ENCODE measurements at places on chromosomes 1 and 21.

DNA sequence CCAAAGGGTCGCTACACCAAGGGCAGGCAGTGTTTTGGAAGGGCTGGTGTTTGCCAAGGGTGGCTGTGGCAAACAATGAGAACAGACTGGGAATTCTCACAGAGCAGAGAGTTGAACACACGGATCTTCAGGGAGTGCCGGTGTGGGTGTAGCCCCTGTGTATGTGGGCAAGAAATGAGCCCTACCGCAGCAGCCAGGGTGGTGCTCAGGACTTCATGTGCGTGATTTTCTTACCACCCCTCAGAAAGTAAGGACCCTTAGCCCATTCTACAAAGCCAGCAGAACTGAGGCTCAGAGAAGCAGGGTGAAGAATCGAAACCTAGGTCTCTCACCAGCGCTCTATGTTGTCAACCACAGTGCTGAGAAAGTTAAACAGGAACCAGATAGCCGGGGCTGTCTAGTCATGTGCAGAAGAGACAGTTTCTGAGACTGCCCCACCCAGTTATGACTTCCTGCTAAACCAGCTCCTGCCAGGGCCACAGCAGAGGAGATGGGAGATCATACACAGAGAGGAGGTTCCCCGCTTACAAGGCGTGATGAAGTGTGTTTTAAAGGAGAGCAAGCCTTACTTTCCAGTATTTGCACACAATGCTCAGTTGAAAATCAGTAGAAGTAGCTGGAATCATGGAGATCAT, 21.9 kb upstream of the MORC3 start:
- no peak for DNase-seq

DNA sequence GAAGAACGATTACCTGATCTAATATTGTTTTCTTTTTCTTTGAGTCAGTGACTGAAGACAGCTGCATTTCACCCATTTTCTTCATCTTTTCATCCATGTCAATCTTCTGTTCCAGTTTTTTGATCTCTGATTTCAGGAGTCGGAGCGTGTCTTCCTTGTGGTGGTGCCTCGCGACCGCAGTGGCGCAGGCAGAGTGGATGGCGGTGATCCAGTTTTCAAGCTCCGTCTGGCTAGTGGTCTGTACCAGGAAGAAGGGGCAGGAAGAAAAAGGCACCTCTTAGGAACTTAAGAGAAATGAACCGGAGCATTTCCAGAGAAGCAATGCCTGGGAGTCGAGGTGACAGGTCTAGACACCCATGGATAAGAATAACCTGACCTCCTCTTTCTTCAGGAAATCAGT, 118.3 kb downstream of the TIAM1 start:
- DNase-seq, result no peak

DNA sequence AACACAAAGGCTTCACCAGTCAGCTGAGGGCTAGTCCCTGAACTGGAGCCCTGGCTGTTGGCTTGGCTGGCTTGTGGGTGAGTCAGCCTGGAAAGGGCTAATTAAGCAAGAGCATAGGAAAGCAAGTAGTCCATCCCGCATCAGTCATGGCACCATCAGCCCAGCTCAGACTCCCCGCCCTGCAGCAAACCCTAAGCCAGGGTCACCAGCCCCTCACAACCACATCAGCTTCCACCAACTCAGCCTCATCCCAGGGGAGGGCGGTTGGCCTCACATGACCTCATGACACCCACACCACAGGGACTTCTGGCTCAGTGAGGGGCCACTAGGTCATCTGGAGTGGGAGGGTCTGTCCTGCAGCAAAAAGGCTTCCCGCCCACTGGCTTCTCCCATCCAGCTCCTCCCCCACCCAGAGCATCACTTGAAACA, 7.0 kb upstream of the SPATC1L start:
- peak; percentile 42 for DNase-seq

GRCh38 chr1:19866758-19867157, 15.4 kb upstream of the OTUD3 start:
- no peak for DNase-seq

DNA sequence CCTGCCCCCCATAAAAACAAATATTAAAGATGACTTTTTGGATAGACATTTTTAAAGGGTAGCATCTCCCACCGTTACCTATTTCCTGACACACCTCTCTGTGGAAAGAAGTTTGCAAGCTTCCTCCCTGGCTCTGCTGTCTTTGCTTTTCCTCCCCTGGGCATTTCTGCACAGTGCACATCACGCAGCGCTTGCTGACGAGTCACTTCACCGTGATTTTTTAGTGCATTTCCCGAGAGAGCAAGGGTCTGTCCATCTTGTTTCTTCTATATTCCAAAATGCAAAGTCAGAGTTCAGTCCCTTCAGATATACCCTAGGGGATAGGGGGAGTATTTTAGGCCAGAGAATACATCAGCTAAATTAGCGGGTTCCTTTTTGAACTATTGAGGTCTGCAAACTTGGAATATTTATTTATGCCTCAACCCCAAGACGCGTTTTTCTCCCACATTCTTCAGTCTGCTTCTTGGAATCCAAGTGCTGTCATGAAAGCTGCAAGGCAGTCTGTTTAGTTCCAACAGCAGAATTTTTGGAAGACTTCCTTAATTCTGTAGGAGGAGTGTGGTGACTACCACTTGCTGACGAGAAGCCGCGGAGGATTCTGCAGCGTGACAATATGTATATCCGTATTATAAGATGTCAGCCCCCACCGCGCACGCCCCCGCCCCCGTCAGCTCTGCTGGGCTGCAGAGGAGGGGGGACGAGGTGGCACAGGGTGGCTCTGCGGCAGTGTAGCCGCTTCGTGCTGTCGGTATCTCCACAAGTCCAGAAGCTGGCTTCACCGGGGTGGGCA, 22.4 kb downstream of the SMYD2 start:
- DNase-seq, result no peak

DNA sequence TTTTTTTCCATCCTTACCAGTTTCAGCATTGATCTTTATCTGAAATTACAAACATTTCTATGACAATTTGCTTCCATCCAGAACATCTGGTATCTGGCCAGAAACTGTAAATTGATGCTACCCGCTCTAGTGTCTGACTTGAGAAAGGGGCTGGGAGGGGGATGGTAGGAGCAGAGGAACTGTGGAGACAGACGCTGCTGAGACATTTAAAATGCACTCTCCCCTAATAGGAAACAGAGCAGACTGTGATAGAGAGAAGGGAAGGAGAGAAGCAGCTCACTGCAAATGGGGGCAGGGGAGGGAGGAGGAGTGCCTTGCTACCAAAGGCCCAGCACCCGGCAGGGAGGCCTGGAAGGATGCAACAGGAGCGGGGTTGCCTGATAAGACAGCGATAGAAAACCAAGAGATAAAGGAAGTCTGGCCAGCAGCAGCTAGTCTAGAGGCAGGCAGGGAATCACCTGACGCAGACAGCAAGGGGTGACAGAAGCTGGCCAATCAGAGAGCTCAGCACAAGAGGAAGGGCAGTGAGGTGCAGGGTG, 195.5 kb upstream of the NFIA start:
- no peak for DNase-seq

GRCh38 chr1:172900376-172900997, 150.3 kb downstream of the TNFSF18 start:
- DNase-seq, result no peak

DNA sequence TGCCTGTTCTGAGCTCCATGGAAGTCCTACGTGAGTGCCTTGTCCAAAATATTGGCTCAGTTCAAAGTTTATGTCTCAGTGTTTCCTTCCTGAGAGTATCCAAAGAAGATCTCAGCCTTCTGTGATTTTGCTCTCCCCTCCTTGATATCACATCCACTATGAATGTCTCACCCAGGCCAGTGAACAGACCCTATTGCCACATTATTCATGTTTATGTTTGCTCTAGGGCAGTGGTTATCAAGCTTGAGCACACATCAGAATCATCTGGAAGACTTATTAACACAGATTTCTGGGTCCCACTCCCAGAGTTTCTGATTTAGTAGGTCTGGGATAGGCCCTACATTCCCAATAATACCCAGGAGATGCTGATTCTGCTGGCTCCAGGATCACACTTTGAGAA, 145.0 kb upstream of the FGGY start:
- no peak for DNase-seq

DNA sequence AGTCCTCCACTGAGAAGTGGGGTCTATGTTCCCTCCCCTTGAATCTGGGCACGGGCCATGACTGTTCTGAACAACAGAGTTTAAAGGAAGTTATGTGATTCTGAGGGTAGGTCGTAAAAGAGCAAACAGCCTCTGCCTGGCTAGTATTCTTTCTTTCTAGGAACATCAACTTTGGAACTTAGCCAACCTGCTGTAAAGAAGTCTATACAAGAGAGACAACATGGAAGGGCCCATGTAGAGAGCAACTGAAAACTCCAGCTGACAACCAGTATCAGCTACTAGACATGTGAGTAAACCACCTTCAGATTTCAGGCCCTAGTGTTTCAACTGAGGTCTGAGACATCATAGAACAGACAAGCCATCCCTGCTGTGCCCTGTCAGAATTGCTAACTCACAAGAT, 7.5 kb downstream of the SELENOF start:
- no peak for DNase-seq

DNA sequence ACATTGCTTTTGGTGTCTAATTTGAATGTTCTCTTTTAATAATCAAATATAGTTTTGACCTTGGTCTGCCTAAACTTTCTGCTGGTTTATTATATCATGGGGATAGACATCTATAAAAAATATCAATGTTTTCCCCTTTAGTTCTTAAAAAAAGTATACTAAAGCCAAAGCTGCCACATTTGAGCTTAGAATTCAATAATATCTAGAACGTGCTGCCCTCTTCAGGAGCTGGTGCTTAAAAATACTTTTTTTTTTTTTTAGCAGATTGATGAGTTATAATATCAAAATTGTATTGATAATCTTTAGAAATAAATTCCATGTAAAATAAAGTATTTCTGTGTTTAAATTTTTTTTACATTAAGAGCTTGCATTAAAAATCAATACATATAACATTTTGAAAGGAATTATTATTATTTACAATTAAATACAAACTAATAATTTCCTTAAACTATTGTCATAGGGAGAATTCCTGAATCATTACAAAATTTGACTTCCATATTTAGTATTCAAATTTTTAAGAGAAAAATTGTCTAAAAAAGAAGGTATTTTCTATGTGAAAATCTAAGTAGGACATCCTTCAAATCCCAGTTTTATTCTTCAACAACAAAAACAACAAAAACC, 40.1 kb upstream of the ADGRL2 start:
- DNase-seq, result peak; percentile 7

- DNase-seq, result no peak
These were observed 19.9 kb upstream of the CLDN14 start for GRCh38 chr21:36499578-36500471.

DNA sequence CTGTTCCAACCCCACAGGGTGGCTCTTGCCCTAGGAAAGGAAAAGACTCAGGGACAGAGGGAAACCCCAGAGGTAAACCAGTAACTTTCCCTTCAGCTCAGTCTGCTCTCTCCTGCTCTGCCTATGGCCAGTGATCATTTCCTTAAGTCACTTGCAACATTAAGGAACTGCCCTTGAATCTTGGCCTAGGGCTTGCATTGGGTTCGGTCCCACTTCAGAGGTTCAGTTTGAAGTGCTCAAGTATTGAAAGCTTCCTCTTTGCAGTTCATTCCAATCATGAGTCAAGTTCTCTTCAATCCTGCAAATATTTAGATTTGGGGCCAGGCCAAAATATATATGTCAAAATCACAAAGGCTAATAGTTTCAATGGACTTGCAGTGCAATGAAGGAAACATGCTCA, 97.7 kb upstream of the IRF2BP2 start:
- DNase-seq, result no peak

DNA sequence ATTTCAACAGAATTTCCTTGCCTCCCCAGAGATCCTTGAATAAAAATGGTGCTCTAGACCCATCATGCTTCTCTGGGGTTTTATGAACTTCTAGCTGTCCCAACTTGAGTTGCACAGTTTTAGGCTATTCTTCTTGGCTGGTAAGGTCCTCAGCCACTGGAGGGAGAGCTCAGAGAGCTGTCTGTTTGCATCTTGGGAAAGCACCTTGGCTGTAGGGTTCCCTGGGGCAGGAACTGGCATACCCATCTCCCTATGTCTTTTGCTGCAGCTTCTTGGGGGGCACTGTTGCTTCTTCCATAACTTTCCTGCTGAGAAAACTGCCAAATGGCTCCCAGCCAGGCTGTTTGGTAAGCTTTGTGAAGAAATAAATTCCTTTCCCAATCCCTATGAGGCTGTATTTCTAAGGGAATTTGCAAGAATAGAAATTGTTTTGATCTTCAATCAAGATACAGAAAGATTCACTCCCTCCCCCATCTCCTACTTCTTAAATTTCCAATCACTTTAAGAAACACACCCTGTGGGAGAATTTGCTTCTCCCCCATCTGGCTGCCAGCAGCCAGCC, 8.2 kb upstream of the FMOD start:
- peak; percentile 14 for DNase-seq

GRCh38 chr1:152906023-152906565, 2.3 kb upstream of the IVL start:
- peak; percentile 97 for DNase-seq

- no peak for DNase-seq
These were observed 302.8 kb upstream of the VAMP3 start for GRCh38 chr1:7468248-7468647.

DNA sequence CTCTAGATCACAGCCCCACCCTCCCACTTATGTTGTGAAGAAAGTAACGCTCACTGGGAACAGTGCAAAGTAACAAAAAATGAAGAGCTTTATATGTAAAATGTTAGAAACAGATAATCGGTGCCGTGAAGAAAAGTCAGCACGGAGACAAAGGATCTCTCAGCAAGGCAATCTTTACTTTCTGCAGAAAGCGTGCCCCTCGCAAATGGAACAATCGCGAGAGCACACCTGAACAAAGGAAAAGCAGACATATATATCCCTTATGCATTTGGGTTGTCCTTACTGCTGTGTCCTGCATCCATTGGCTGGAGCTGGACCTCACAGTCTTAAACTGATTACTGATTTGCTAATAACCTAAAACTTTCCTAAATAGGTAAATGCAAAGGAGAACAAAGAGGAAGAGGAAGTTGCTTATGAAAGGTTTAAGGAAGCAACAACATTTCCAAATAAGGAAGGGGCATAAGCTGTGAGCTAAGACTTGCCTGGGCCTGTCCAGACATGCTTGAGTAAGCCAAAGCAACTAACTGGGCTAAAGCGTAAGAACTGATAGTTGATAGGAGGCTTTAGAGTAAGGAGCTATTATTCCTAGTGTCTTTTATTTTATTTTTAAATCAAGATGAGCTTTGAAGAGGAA, 89.7 kb downstream of the GTF2B start:
- DNase-seq, result no peak

DNA sequence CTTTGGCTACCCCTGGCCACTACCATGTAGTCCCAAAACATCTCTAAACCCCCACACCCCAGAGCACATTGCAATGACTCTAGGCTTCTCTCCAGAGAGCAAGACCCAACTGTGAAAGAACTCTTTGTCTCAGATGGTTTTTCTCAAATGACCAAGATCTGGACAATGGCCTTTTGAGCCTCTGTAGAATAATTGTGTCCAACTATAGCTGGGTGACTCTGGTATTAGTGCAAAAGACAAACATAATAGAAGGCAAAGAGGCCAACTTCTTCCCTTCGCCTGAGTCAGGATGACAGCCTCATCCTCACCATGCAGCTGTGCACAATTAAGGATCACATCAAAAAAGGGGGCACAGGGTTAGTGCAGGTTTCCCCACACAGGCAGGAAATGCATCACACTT, 139.6 kb downstream of the BRINP2 start:
- no peak for DNase-seq

All from NCI-H226 (cell line).